ENCODE measurements at places on chromosomes 7 and 10.

DNA sequence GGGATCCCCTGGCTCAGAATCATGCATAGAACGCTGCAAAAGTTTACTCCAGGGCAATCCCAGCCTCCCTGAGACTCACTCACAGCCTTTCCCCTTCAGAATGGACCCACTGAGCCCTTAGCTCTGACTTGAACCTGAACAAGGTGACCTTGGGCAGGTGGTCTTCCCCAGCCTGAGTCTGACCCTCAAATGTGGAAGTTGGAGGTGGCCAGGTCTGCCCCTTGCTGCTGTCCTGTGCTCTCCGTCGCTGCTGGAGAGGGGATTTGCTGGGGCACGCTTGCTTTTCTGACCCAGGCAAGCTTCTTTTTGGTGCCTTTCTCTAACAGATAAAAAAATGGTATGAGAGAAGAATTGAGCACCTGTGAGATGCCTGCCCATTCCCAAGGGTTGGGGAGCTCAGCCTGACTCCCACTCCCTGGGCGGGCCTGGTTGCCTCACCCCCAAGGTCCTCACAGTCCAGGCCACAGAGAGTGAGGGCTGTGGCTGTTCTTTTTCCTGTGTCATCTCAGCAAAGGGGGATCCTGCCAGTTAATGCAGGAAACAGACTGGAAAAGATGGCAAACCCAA is 46.6 kb upstream of the IGFBP3 start:
- DNase-seq = no peak

DNA sequence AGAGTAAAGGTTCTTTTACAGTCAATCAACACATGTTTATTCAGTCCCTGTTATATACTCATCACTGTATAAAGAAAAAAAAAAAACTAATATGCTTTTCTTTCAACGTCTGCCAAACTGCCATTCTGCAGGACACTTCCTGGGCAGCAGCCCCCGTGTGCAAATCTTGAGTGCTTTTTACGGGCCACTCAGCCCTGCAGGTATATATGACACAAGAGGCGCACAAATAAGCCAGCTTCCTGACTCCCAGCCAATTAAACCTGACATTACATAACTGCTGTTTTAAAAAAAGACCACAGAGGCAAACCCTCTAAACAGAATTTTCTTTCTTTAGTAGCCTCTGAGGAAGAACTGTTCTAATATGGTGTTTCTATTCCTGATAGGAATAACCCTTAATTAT is 263.0 kb upstream of the NEBL start:
- DNase-seq = no peak

GRCh38 chr10:13794992-13795612 is 208.3 kb downstream of the PRPF18 start:
- no peak for DNase-seq

- no peak for DNase-seq
These were observed 6.4 kb downstream of the LFNG start for GRCh38 chr7:2525658-2526630.
